Activated gamma-delta T cell treated with anti-CD3 and anti-CD28 coated beads, Interleukin-2, amount 50 U/mL, for 16 hours (primary cell): ENCODE measurements at places on chromosomes 6 and 20.

- DNase-seq: no peak
Measured at GRCh38 chr6:122701666-122702065, 77.8 kb upstream of the FABP7 start.

DNA sequence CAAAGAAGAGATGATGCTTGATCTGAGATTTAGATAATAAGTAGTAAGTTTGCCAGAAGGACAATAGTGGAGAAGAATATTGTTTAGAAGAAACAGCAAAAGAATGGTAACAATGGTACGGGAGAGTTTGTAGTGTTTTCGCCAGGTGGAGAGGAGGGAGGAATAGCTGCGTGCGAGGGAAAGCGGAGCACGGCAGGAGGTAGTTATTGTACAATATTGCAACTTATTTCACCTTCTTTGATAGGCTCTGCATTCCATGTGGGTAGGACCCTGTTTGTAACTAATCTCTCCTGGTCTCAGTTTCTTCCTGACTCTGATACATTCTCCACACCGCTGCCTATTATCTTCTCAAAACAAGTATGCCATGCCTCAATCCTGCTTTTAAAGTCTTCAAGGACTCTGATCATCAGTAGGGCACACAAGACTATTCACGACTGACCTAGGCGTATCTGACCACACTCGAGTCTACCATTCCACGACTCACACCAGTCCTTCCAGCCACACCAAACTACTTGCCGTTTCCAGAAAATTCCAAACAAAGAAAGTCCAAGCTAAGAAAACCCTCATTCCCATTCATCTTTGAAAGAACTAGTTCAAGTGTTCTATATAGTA, 1.1 kb downstream of the PPIL4 start:
- DNase-seq: no peak

DNA sequence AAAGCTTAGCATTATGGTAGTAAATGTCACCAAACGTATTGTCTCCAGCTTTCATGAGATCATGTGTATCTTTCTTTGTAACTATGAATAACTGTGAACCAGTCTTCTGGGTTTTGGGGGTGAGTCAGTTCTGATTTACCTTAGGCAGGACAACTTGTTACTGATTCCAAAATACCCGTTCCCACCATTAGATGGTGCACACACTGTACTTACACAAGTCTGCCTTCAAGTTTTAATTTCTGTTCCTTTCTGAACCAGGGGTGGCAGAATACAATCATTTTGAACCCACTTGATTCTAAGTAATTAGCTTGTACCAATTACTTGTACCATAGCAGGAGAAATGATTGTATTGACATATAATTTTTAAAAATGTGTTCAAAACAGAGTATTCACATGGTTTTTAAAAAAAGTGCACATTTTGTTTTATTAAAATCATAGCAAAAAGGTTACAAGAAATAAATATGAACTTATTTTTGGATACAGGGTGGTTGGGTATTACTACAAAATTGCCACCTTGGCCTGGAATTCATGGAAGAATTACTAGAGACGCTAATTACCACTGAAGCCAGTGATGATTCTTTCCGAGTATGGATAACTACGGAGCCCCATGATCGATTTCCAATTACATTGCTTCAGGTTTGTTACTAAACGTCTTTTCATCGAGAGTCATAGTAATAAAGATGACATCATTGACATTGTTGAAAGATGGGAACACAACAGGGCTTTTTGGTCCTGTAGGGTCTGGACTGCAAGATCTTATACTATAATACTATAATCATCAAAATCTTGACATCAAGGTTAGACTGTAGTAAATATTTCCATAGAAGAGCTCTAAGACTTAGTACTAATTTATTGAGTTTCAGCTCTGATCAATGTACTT, 75.2 kb upstream of the GLP1R start:
- no peak for DNase-seq

DNA sequence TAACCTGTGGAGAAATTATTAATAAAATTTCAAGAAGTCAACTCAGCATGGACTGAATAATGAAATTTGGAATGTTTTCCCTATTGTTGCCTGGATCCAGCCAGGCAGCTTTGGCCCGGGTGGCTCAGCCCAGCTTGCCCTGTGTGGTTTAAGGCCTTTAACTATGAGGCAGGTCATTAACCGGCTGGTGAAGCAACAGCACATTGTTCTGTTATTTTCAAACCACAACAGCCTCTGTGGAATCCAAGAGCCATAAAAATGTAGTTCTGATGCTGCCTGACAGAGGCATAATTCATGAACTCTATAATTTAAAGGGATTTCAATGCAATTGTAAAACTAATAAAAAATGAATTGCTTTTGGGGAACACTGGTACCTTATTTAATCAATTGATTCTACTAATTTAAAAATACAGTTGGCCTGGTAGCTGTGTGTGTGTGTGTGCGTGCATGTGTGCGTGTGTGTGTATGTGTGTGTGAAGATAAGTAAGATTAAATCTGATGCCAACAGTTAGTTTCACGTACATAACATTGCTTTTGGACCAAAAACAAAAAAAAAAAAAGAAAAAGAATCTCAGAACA, 117.7 kb downstream of the RPS12 start:
- no peak for DNase-seq

- no peak for DNase-seq
Measured at GRCh38 chr20:63920226-63920625, 25.3 kb downstream of the DNAJC5 start.

- DNase-seq: no peak
Measured at GRCh38 chr6:105990151-105990550, 96.0 kb upstream of the PRDM1 start.

- no peak for DNase-seq
Measured at GRCh38 chr20:40959325-40960092, 69.1 kb upstream of the TOP1 start.

DNA sequence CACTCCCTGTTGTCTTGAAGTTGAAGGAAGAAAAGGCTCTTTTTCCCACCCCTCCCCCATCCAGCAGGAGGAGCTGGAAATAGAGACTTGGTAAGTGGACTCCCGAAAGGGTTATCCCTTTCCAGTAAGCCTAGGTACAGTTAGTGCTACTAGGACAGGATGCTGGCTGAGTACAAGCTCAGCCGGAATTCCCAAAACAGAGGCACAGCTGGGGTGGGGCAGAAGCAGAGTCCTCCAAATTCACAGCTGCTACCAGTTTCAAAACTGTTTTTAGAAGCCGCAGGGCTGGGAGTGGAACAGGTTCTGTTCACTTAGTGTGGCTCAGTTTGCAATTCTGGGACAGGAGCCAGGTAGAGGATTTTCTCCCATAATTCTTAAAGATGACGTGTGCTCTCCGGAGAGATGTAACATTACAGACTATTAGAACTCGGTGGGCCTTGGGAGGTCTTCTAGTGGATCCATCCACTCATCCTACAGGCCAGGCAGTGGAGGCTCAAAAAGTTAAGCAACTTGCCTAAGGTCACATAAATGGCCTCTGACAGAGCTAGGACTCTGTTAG, 19.0 kb upstream of the UTRN start:
- no peak for DNase-seq

GRCh38 chr20:3316136-3316535, 77.1 kb upstream of the SLC4A11 start:
- no peak for DNase-seq

DNA sequence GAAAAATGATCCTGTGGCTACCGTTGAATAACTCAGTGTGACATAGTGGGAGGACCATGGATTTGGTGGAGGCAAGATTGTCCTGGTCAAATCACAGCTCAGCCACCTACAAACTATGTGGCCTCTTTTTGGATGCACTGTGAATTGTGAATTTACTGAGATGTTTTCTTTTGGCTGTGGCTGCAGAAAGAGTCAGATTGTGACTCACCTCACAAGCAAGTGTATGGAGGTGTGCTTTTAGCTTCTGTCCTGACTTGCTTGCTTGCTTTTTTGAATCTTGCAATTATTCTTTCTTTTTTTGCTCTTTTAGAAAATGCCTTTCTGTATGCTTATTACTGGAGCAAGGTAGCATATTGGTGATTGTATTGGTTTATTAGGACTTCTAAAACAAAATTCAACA, 122.9 kb upstream of the FOXO3 start:
- no peak for DNase-seq

DNA sequence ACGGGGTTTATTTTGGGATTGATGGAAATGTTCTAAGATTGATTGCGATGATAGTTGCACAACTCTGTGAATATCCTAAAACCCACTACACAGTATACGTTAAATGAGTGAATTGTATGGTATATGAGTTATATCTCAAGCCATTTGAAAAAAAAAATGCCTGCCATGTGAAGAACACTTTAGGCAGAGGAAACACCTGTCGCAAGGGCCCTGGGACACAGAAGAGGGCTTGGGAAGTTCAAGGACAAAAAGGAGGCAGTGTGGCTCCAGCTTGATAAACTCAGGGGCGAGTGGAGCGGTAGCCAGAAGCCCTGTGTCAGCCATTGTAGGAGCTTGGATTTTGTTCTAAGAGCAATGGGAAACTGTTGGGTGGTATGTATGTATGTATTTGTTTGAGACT, 37.0 kb downstream of the CEP250 start:
- no peak for DNase-seq

DNA sequence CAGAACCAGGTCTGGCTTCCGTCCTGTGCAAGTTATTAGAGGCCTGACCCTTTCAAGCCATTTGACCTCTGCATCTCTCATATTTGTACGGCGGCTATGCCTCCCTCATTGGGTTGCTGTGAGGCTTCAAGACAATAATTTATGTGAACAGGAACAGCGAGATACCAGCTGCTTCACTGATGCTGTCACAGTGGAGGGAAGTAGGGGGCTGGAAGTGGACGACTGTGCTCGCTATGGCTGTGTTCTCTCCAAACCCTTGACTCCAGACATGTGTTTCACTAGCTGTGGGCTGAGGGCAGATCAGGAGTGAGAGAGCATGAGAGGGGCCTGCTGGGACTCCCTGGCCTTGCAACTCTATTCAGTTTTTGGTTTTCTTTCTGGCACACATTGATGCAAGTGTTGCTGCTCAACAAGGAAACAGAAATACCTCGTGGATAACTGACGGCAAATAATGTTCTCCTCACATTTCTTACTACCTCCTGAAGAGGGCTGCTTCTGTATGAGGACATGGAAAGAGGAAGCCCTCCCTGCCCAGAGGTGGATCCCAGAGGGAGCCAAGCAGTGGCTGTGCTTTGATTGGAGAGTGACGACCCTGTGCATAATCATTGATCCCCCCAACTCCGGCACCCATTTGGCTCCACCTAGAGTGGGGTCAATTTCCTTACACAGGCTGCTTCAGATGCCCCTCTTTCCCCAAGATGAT, 34.7 kb upstream of the SCP2D1 start:
- no peak for DNase-seq

- DNase-seq: no peak
Measured at GRCh38 chr6:3454273-3455010, 2.4 kb downstream of the SLC22A23 start.

GRCh38 chr20:23214903-23215302, 128.8 kb upstream of the CD93 start:
- no peak for DNase-seq

DNA sequence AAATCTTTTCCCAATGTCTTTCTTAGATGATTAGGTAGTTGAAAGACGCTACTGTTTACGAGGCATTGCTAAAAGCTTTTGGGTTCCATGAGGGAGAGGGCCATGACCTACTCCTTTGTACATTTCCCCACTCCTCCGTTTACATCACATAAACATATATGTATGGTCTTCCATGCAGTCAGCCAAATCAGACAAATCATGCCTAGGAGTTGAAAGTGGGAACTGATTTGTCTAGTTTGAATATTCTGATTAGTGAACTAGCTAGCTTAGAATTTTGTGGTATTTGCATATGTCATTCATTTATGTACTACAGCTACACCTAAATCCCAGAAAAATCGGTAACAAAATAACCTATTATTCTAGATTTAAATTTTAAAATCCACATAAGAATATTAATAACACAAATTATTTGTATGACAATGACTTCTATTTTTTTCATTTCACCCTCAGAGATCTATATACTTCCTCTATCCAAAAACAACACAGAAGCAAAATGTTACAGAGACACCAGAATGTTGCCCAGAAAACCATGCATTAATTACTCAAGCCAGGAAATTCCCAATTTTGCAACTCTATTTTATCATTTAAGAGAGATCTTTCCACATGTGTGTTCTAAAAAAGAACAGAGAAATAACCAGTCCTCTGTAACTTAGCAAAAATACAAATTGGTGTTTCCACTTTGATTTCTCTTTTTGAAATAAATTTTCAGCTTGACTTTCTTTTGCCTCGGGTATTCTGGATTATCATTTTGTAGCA, 231.9 kb downstream of the LAMA2 start:
- no peak for DNase-seq

DNA sequence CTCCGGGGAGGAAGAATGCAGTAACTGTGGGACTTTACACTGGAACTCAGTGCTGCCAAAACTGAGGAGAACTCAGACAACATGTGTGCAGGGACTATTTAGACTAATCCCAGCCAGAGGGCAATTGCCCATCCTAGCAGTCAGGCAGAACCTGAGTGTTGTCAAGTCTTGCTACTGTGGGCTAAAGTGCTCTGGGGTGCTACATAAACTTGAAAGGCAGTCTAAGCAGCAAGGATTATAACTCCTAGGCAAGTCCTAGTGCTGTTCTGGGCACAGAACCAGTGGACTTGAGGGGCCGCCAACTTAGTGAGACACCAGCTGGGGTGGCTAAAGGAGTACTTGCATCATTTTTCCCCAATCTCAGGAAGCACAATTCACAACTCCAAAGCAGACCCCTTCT, 363.8 kb upstream of the PTCHD4 start:
- no peak for DNase-seq
